ENCODE measurements at places on chromosomes 4 and X.

- DNase-seq: no peak
Measured at GRCh38 chrX:107204068-107204605, 2.1 kb downstream of the NUP62CL start.

- no peak for DNase-seq
Measured at GRCh38 chr4:40828661-40829060, 78.9 kb downstream of the NSUN7 start.

- DNase-seq: no peak
Measured at GRCh38 chr4:25962393-25962792, 48.4 kb downstream of the SMIM20 start.

- DNase-seq: no peak
Measured at GRCh38 chrX:103453655-103454054, 65.6 kb downstream of the RAB40A start.

DNA sequence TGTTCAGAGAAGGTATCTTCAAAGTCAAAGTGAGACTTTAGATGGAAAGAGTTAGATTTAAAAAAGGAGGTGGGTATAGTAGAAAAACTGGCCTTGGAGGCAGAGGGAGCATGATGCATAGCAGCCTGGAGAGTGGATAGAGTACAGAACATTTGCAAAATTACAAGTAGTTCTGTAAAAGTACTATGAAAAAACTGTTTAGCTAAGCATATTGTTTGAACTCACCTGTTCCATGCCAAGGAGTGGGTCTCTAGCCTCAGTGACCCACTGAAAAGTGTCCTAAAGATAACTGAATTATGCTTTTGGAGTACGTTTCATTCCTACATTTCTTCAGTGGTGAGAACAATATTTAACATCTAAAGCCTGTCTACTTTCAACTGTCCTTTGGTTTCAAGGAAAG lies 218.9 kb downstream of the NAP1L3 start:
- no peak for DNase-seq

- no peak for DNase-seq
Measured at GRCh38 chr4:3311489-3312171, 18.8 kb downstream of the RGS12 start.

- no peak for DNase-seq
Measured at GRCh38 chr4:86557526-86557925, 36.6 kb upstream of the PTPN13 start.

GRCh38 chrX:12042615-12043014 lies 95.7 kb upstream of the FRMPD4 start:
- no peak for DNase-seq

DNA sequence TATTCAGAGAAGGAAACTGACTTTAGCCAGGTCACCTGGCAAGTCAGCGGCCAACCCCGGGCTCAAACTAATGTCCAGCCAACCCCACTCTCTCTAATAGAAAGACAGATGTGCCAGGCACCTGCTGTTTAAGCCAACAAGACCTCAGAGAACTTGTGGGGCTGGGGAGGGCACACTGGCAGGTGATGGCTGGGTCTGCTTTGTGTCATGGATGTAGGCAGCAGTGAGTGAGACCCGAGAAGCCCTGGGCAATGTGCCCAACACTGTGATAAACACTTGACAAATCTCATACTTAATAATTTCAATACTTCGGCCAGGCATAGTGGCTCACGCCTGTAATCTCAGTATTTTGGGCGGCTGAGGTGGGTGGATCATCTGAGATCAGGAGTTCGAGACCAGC lies 9.0 kb upstream of the CD99L2 start:
- DNase-seq: no peak

- no peak for DNase-seq
Measured at GRCh38 chrX:112368371-112368770, 285.8 kb upstream of the TRPC5 start.

GRCh38 chr4:109231331-109231730 lies 71.1 kb downstream of the COL25A1 start:
- DNase-seq: no peak

- DNase-seq: no peak
Measured at GRCh38 chr4:54643172-54643571, 14.6 kb upstream of the KIT start.

All from activated CD8-positive, alpha-beta memory T cell treated with anti-CD3 and anti-CD28 coated beads for 4 hours (primary cell).